ENCODE measurements at places on chromosomes 7 and 10.

DNA sequence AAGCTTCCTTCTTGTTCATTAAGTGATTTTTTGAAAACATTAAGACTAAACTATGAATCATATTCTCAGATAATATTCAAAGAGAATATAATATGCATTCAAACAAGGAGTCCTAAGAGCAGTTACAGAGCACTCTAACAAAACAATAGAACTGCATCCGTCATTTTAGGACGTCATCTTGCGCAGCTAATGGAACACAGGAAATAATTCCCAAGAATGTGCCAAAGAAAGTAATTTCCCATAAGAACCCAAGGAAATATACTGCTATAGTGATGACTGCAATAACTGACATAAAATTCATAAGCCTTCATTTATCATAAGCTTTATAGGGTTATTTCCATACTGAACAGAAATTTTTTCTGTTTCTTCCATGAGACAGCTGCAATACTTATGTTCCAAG, 28.3 kb upstream of the CASD1 start:
- no peak for DNase-seq

DNA sequence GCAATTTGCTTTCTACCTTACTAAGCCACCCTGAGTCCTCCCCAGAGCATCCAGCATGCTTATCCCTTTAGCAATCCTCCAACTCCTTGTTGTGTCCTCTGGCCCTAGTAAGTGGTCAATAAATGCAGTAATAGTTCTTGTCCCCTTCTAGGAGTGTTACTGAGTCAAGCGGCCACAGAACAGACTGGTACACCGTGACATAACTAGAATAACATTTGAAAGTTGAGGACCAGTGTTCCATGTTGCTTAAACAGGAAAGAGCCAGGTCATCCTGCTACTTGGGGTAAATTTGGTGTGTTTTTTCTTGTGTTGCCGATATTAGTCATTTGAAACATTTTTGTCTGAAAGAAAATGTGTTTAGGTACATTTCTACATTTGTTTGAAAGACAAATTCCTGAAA, 4.8 kb upstream of the CDK6 start:
- DNase-seq: no peak

DNA sequence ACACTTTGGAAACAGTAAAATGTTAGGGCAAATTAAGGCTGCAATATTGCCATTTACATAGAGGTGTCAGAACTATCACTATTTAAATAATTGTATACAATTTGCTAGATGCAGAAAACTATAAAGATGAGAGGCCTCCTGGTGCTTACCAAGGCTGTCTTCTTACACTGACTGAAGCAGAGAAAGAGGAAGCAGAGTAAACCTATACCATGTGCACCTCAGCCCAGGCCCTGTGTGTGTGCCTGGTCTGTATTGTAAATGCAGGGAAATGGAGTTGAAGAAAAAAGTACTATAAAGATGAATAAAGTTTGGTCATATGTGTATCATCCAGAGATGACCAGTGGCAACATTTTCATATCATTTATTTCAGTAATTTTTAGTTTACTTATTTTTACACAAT, 29.2 kb downstream of the ELMO1 start:
- no peak for DNase-seq

DNA sequence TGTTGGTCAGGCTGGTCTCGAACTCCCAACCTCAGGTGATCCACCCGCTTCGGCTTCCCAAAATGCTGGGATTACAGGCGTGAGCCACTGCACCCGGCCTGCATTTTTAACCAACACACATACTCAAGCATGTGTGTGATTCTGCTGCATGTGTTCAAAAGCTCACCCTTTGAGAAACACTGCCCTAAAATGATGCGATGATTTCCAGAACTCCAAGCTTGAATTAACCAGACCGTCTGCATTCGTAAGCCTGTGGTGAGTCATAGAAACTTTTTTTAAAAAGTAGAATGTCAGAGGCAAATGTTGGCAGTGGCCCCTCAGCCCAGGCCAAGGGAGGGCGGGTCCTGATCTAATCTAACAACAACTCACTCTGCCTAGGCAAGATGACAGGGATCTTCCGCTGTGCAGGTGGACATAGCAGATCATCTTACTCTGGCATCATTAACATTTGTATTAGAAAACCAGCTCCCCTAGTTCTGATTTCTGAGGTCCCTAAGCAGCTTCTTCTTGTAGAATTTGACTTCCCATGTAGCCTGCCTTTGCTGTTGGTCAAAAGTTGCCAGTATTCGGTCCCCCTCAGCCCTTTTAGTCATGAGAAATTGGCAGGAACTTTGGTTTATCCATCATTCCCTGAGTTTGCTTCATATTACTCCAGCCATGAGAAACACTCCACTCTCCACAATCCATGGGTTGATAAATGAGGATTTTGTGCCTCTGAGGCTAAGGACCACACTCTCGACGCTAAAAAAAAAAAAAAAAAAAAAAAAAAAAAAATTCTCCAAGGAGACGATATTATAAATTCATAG, 190.4 kb downstream of the SKIDA1 start:
- DNase-seq: peak; percentile 93

DNA sequence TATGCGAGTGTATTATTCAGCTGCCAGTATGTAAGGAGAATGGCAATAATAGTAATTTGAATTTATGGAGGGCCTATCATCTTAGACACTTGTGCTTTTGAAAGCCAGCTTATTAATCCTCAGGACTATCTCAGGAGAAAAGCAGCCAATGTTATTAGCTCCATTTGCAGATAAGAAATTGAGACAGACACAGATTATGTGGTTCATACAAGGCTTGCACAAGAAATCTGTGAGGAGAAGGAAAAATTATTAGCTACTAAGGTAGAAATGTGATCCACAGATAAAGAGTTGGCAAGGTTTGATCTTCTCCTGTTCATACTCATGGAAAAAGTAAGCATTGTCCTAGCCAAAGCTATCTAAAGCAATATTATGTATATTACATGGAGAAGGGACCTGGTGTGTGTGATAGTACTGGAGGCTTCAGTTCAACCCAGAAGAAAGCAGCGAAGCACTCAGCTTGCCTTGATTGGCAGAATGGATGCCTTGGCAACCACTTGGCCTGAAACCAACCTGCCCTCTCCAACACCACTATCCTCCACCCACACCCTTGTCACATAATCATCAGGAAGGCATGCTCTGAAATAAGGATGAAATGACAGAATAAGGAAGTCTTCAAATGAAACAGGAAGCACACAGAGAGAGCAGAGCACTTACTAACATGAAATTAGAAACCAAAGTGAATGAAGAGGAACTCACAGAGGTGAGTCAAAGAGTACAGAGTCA, 18.0 kb downstream of the MACC1 start:
- DNase-seq: peak; percentile 84

DNA sequence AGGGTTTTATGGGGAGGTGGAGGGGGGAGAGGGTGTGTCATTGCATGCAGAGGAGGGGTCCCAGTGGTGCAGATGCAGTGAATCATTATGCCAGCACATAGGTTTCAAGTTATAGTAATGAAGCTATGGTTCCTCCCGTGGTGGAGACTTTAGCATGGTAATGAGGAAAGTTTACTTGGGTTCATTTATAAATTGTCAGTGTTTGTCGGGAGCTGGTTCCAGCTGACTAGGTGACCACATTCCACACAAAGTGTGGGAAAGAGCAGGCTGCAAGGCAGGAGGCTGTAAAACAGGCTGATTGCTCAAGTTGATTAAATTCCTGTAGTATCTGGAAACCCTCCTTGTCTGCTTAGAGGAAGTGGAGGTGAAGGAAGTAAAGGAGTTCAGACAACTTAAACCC, 78.9 kb downstream of the SRI start:
- no peak for DNase-seq

DNA sequence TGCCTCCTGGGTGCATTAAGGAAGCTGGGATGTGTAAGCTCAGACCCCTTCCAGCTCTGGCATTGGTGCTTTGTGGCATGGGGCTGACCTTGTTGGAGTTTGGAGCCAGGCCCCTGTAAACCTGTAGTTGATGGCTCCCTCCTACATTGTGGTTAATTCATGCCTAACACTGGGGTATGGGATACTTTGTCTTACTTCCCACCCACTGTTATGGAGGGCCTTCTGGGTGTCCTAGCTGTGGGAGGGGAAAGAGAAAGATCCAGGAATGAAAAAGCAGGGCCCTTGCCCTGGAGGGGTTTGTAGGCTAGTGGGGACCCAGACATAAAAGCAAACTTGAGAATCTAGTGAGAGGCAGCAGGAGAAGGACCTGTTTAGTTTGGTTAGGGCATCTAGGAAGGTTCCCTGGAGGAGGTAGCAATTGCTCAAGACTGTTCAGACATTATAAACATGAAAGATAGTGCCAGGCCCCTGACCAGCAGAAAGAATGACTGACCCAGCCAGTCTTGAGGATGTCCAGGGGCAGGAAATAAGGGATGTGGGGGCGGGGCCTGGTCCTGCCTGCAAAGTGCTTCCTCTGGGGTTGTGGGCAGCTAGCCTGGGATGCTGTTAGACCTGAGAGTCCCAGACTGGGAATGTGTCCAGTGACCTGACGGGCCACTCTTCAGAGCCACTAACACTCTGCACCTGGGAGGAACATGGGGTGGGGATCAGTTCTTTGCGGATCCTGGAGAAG, 6.6 kb downstream of the ADAMTS14 start:
- DNase-seq: no peak

DNA sequence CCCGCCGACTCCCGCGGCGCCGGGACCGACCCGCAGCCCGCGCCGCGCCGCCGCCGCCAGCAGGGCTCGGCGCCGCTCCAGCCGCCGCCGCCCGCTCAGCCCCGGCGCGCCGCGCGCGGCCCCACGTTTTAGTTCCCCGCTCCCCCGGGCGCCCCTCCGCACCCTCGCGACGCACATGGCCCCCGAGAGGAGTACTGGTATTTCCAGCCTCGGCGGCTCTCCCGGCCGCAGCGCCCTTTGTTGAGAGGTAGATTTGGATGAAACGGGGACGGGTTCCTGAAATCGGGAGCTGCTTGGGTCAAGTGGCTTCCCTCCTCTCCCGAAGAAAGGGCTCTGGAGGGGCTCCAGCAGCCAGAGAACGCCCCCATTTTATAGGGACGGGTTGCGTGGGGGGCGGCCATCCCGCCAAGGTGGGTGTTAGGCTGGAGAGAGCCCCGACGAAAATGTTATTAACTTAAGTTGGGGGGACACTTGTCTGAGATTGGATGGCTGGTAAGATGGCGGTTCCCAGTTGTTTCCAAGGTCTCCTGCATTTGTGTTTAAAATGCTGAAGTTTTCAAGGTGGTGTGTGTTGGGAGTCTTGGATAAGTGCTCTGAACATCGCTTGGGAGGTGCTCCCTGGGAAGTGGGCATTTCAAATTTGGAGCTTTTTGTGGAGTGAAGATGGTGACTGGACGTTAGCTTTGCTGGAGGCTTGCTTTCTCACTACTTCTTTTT, 1.2 kb downstream of the BMI1 start:
- DNase-seq: no peak

DNA sequence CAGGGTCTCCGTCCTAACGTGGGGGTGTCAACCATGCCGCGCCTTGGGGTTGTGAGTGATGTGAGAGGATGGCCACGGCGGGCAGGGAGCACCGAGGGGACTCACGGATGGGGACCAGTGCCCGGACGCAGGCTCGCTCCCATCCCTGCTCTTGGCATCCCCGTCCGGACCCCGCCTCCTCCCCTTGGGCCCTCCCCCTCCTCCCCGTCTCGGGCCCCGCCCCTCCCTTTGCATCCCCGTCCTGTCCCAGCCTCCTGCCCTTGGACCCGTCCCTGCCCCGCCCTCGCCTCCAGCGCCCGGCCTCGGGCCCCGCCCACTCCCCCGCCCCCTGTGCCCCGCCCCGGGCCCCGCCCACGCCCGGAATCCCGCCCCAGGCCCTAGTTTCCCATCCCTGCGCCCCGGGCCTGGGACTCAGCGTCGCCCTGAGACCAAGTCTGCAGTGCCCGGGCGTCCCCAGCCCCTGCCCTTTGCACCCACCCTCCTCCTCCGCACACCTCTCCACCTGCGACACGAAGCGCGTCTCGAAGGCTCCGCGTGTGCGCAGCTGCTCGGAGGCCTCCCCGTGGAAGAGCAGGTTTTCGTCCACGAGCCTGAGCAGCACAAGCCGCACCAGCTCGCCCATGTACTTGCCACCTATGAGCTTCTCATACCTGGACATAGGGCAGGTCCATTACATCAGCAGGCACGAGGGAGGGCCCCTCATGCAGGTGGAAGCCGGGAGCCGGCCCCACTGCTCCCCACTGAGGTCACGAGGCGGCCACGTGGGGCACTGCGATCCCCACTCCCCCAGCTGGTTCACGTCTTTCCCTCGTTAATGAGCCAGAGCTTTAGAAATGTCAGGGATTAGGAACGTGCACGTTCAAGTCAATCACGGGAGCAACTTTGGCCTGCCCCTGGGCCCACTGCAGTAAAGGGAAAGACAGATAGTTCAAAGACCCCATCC, 5.1 kb upstream of the MYL7 start:
- DNase-seq: peak; percentile 78

DNA sequence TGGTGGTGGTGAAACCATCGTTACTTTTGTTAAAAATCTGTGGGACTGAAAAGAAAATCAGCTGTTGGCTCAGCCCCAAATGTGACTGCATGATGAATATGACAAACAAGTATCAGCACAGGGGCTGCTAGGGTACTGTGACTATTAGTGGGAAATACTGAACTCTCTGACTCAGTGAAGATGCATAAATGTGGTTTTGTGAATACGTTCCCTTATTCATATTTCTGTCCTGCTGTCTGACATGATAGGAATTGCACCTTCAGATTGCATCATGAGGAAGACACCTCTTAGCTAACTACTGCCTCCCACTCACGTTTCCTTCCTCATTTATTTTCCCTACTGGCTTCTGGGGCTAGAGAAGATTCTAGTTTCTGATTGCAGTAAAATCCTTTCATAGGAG, 1.4 kb downstream of the CLEC5A start:
- peak; percentile 22 for DNase-seq

- DNase-seq: no peak
These were observed 305.1 kb downstream of the RPS24 start for GRCh38 chr10:78338717-78339116.

GRCh38 chr10:58264780-58265179, 2.9 kb downstream of the IPMK start:
- DNase-seq: no peak

GRCh38 chr7:118755067-118755625, 530.6 kb downstream of the ANKRD7 start:
- no peak for DNase-seq

- DNase-seq: no peak
These were observed 108.3 kb downstream of the CHN2 start for GRCh38 chr7:29302666-29303395.

DNA sequence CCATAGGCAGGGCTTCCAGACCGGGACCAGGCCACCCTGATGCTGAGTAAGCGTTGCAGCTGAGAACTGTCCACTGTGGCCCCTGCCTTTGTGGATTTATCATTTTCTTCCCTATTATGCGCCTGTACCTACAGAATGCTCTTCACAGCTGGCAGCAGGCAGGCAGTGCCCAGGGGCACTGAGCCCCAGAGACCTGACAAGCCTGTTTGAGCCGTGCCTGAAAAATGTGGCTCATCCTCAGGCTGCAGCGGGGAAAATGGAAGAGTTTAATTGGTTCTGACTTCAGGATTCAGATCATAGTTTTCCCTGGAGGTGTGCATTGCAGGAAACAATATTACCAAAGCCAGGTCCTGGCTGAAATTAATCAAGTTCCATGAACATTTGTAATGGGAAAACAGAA, 200.2 kb downstream of the ZNF438 start:
- DNase-seq: no peak
